AG08395 (cell line): ENCODE measurements at places on chromosomes 1 and 21.

DNA sequence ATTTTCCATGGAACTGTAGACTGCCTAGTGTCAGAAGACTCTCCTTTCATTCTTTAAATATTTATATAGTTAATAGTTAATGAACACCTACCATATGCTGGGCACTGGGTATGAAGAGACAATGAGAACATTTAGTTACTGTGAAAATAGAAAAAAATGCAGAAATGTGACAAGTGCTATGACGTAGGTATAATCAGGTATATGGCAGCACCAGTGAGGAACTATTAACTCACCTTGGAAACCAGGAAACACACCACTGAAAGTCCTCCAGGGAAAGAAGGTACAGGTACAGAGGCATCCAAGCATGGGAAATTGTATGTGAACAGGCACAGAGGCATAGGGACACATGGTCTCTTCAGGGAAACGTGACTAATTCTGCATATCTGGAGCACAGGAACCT lies 42.3 kb downstream of the DPT start:
- no peak for DNase-seq

- peak; percentile 29 for DNase-seq
Measured at GRCh38 chr1:227317011-227317451, 1.3 kb downstream of the CDC42BPA start.

DNA sequence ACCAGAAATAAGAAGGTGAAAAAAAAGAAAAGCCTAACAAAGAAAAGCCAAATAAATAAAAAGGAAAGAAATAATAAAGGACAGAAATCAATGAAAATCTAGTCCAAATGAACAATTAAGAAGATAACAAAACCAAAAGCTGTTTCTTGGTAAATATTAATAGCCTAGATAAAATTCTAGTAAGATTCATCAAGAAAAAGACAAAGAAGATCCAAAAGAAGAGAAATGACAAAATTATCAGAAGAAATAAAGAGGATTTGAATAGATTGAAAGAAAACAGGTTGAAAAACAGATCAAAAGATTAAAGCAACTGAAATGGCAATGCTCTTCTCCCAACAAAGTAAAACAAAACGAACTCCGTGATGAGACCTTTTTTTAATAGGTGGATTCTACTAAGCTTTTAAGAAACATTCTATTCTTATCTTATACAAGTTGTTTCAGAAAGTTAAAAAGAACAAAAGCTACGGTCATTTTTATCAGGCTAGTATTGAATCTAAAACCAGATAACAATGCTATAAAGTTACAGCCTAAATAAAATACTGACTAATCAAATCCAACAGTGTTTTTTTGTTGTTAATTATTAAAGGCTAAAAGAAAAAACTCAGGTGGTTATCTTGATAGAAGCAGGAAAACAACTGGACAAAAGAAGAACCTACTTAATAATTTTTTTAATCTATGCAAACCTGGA lies 50.9 kb downstream of the ENAH start:
- no peak for DNase-seq

DNA sequence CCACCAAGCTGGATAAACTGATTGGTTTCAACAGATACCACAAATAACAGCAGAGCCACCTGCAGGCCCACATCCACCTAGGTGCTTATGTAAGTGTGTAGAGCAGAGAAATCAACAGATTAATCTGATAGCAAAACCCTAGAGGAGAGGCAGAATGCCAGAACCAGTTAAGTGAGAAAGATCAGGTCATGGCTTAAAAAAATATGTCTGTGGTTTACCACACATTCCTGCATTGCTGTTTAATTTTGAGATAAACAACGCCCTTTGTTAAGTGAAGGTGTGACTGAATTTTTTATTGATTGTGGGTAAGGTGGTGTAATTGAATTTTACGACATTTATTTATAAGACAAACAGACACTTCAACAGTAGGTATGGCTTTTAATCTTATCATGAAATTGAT lies 21.2 kb downstream of the CRNN start:
- no peak for DNase-seq

DNA sequence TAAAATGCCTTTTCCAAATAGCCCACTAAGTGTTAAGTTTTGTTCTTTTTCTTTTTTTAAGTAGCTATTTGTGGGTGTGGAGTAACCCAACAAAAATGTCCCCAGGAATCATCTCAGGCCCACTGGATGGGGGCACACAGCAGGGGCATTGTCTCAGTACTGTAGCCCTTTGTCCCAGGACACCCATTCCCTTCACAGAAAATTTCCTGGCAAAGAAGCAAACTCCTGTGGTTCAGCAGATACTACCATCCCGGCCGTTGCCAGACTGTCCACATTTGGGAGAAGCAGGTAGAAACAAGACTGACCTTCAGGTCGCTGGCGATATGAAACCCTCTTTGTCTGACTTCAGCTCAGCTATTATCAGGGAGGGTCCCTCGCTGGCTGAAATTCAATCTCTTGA lies 23.7 kb upstream of the SRRM1 start:
- no peak for DNase-seq

GRCh38 chr21:46542588-46543124 lies 62.2 kb downstream of the S100B start:
- DNase-seq, result no peak

DNA sequence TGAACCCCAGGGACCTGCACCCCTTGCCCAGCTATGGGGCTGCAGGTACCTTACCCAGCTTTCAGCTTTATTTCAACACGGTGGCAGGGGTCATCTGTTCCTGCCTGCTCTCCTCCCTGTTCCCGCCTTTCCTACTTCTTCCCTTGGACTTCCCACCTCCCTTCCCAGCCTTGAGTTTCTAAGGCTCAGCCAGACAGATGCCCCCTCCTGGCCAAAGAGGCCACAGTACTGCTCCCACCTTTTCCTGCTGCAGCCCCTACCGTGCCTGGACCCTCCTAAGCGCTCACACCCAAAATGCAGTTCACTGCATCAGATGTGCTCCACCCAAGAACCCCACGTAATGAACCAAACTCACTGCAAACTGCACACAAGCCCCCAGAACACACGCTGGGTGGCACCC lies 7.7 kb downstream of the NOC2L start:
- no peak for DNase-seq

GRCh38 chr21:25818551-25818950 lies 83.8 kb downstream of the GABPA start:
- no peak for DNase-seq

- DNase-seq, result no peak
Measured at GRCh38 chr1:47915677-47916353, 81.4 kb downstream of the TRABD2B start.

GRCh38 chr1:75616436-75617433 lies 5.8 kb upstream of the SLC44A5 start:
- peak; percentile 43 for DNase-seq

DNA sequence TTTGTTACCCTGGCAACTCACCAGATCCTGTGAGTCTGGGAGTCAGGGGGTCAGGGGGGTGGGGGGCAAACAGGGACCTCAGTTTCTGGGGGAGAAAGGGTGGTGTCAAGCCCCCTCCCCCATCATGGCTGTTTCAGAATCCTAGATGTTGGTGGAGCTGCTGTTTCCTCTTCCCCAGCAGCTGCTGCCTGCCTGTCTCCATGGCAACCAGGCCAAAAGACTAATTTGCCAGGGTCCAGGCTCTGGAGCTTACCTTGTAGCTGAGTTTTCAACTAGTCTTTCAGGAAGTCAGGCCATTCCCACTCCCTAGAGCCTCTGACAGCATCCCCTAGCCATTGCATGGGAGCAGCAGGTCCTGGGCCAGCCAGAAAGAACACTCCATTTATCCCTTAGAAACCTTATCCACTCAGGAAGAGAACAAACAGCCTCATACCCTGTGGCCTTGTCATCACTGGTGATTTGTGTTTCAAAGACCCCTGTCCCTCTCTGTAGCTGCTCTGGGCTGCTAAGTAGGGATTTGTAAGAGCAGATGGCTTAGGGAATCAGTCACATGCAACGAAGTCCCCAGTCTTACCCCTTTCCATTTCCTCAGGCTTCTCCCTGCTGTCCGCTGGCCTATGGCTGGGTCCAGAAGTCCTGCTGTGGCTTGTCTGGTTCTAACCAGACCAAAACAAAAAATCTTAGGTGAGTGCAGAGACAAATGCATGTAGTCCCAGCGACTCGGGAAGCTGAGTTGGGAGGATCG lies 21.5 kb upstream of the STMN1 start:
- DNase-seq, result no peak

GRCh38 chr1:11513681-11514080 lies 34.7 kb downstream of the DISP3 start:
- DNase-seq, result no peak

DNA sequence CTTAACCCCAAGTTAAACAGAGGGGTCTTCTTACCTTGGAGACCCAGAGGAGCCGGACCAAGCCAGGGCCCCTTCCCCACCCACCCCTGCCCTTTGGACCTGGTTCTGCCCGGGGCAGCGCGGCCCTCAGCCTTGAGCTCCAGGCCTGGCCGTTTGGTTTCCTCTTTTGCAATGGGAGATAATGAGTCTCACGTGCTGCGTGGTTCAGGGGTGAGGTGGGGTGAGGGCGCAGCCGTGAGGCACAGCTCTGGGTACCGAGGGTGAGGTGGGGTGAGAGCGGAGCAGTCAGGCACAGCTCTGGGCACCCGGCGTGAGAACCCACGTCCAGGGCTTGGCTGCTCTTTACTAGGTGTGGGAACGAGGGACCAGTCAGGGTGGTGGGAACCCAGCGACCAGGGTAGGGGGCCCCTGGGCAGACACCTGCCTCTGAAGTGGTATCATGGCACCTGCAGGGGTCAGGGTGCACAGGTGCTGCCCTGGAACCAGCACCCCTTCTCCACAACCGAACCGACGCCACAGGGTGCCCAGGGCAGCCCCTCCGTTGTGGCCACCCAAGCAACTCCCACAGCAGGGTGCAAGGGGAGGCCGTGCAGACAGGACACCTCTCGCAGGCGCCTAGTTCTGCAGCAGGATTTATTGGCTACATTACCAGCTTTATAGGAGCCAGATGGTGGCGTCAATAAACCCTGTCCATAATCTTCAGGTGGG lies 182.2 kb downstream of the PRDM16 start:
- no peak for DNase-seq

- no peak for DNase-seq
Measured at GRCh38 chr1:18532390-18533170, 51.9 kb downstream of the KLHDC7A start.
